ENCODE measurements at places on chromosomes 5 and 9. TPM values are rescaled to one million over a fixed set of nuclear protein-coding genes. Genes with fewer than 3 reads are reported as not detected.

Gene GADD45G
- total RNA-seq, result 24.3 TPM

Gene LPAR1
- total RNA-seq, result 138 TPM

Gene TXNDC8
- not detected for total RNA-seq

Gene NXNL2
- 14.5 TPM for total RNA-seq

Gene IFNA13
- total RNA-seq, result not detected

Gene ATG12
- total RNA-seq, result 46.0 TPM

Gene TSLP
- 0.44 TPM for total RNA-seq
